ENCODE measurements at places on chromosomes 3 and 15.

- peak; percentile 4 for DNase-seq
Measured at GRCh38 chr3:119700269-119700919, 2.4 kb upstream of the CFAP91 start.

DNA sequence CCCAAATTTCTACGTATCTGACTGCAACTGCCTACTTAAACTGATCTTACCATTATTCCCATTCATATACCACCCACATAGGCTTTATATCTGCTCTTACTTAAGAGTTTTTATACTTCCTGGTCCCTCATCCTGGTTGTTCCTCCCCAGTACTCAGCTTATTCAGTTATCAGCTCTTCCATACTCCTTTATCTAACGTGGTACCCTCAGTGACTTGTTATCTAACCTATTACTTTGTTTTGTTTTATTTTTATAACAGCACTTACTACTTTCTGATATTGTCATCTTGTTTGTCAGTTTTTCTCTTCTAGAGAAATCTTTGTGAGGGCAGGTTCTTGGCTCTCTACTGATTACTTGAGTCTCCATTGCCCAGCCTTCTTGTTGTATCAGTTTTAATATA is 100.6 kb downstream of the ZNF609 start:
- DNase-seq, result no peak

DNA sequence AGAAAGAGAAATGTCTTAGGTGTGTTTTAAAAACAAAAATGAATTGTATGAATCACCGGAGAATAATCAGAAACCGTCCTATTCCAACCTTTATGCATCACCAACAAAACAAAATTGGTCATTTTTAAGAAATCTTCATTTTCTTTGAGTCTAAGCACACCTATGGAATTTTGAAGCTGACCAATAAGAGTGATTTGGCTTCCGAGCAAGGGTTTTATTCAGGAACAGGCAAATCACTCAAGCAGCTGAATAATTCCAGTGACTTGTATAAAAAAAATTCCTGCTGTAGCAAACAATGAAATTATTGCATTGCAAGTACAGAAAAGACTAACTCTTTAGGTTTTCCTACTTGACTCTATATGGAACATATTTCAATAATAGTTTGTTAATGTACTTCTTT is 83.8 kb upstream of the FNDC3B start:
- peak; percentile 47 for DNase-seq

- DNase-seq, result peak; percentile 42
Measured at GRCh38 chr3:59749291-59749690, 699.5 kb upstream of the CFAP20DC start.

GRCh38 chr15:78264304-78265136 is at the start of gene DNAJA4:
Gene DNAJA4, plus strand, starts transcription at chr15:78264562. Its CDS starts 202 bp downstream, at chr15:78264764.
- DNase-seq, result peak; percentile 46

DNA sequence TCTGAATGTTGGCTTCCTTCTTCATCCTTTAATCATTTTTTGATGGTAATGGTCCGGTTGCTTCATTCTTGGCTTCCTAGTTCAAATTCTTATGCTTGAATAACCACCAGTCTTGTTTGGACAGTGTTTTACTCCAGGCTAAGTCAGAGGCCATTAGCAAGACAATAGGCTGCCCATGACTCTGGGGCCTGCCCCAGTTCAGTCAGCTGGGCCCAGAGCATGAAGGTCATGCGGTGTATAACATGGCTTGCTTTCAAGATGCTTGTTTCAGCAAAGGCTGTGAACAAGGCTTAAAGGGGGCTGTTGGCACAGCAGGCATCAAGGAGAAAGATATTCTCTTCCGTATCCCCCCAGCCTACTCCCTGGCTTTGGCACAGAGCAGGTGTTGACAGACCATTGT is 13.7 kb downstream of the TM4SF18 start:
- no peak for DNase-seq

DNA sequence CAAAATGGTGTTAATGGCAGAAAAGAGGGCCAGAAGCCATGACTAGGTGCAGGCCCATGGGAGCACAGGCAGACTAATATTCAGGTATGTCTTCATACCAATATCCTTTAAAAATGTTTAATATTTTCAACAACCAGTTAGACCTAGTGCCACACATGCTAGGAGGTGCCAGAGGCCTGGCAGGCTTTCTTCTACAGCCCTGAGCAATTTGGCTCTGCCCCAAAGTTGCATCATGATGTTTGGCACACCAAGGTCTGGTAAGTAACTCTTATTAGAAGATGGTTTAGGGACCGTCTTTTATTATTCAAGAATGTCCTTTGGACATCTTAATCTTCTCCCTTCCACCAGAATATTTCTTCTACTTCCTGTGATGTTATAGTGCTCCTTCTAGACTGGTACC is 34.8 kb downstream of the MITF start:
- no peak for DNase-seq

GRCh38 chr3:122902326-122902725 is 107.5 kb downstream of the SLC49A4 start:
- DNase-seq, result no peak

DNA sequence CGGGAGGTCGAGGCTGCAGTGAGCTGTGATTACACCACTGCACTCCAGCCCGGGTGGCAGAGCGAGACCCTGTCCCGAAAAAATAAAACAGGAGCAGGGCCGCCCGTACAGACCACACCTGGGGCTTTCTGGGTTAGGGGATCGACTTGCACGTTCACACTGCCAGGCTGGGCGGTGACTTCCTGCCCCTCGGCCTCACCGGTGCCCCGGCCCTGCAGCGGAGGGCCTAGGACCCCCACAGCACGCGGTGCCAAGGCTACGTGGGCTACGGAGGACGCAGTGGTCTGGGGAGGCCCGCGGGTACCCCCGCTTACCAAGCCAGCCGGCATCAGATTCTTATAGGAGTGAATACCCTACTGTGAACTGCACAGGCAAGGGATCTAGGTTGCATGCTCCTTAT is 11.6 kb upstream of the TTC14 start:
- no peak for DNase-seq

DNA sequence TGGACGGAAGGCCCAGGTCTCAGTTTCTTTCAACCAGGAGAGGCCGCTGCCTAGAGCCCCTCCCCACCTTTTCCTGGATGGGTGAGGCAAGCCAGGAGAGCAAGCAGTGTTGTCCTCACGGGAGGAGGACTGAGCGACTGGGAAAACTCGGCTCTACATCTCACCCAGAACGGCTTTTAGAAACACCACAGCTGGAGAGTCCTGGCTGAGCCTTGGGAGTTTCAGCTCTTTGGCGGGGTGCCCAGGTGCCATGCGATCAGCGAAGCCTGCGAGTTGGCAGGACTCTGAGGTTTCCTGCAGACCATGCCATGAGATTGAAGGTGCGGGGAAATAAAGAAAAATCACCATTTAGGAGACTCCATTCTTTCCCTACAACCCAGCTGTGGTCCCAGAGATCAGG is 26.0 kb downstream of the PPCDC start:
- no peak for DNase-seq

DNA sequence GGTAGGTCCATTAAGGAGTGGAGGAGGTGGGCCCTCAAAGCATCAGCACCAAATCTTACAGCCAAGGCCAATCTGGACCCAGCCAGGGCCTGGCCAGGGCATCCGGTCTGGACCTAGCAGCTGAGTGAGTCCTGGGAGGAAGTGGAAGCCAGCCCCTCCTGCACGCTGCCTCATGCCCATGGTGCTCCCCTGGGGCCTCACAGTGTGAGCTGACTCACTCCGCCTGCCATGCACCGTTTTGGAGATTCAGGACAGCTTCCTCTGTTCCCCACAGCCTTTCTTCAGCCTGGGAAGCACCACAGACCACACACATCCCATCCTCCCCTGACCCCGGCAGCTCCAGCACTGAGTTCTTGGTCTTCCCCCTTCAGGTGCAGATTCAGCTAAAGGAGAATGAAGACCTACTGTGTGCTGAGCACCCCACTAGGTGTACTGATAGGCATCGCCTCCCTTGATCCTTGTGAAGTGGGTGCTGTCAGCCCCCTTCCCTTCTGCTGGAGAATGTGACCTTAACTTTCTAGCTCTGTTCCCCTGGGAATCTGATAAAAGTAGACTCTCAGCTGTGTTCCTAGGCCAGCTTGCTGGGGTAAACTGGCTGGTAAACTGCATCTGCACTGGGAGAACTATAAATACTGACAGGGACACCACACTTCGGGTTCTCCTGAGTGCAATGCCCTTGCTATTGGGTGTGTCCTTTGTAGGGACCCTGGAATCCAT is 36.8 kb upstream of the SEC13 start:
- peak; percentile 92 for DNase-seq

- DNase-seq, result no peak
Measured at GRCh38 chr3:138199851-138200250, 12.8 kb downstream of the ARMC8 start.

GRCh38 chr3:126348308-126348920 is 8.8 kb downstream of the KLF15 start:
- no peak for DNase-seq

GRCh38 chr15:98718426-98719136 is 70.2 kb downstream of the IGF1R start:
- DNase-seq, result no peak

DNA sequence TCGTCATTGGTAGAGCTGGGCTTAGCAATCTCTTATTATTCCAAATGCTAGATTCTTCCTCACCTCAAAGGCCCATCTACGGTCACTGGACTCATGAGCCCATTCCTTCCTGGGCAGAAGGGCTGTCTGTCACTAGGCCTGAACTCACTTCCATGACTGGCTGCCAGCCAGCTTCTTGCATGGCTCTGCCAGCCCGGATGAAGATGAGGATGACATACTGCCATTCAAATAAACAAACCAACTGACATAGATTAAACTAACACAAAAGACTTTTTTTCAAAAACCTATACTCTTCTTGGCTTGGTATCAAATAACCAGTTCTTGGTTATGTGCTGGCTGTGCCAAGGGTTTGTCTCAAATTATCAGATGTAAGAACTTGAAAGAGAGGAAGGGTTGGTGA is 23.8 kb downstream of the ISL2 start:
- no peak for DNase-seq

- no peak for DNase-seq
Measured at GRCh38 chr3:78794431-78794830, 973.4 kb downstream of the ROBO1 start.

DNA sequence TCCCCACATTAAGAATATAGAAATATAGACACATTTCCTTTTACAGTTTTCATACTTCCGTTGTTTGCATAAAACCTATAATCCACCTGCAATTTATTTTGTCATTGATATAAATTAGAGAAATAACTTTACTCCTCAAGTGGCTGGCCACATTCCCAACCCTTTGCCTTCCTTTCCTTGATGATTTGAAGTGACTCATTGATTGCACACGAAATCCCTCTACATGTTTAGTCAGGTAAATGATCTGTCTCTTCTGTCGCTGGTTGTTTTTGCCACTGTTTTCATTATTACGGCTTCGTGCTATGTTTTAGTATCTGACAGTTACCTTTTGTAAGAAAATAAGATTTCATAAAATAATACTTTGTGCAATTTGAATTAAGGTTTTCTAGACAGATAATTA is 272.2 kb upstream of the NR2E3 start:
- no peak for DNase-seq

DNA sequence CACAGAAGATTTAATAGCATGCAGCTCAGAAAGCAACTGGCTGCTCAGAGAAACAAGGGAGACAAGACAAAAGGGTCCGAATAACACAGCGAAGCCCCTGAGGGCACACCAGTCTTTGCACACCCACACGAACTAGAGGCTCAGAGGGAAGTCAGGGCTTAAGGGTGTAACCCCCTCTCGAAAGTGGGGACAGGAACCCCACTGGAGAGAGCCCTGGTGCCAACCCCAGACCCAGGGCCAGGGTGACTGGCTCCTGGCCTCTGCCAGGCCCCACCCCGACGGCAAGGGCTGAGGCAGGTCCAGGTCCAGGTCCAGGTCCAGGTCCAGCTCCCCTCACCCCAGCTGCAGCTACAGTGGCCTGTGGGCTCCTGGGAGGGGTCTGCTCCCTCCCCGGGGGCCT is 10.5 kb upstream of the PRR23E start:
- no peak for DNase-seq

GRCh38 chr15:48415036-48415886 is 84.0 kb downstream of the DUT start:
- DNase-seq, result peak; percentile 27

GRCh38 chr3:134342259-134342658 is 32.0 kb downstream of the AMOTL2 start:
- no peak for DNase-seq

DNA sequence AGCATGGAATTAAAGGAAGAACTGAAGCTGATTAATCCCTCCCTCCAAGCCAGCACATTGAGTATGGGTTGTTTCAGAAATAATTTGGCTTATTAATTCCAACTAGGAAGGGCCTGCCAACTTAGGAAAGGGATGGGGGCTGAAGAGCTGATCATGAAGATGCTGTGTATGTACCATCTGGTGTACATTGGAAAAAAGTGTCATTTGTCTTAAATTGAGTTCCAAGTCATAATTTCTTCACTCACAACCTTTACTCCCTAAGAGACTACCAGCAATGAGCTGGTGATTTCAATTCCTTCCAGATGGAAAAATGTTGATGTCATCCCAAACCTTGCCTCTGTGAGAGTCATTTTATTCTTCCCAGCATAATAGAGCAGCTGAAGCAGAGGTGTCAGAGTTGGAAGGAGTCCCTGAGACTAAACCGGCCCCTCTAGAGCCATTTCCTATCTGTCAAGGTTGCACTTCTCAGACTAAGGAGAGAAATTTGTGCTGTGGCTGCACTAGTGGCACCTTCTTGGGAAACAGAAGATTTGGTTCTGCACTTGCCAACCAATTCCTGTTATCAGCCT is 79.4 kb downstream of the GTPBP8 start:
- peak; percentile 84 for DNase-seq

DNA sequence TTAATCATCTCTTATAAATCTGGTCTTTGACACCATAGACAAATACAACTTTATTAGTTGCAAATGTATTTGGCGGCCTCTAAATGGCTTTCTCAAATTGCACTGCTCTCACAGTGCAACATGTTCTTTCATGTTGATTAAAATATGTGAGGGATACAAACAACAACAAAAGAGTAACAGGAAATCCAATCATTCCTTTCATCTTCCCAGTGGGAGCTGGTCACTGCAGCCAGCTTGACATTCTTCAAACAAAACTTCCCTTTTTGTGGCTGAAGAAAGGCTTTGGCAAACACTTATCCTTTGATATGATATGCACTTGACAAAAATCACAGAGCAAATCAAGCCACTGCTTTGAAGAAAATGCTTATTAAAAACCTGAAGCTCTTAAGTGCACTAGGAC is 973.6 kb downstream of the EPHA3 start:
- no peak for DNase-seq

GRCh38 chr15:70195587-70196305 is 98.0 kb upstream of the TLE3 start:
- peak; percentile 81 for DNase-seq

- DNase-seq, result peak; percentile 85
Measured at GRCh38 chr3:187748050-187748481, 2.8 kb upstream of the BCL6 start.

DNA sequence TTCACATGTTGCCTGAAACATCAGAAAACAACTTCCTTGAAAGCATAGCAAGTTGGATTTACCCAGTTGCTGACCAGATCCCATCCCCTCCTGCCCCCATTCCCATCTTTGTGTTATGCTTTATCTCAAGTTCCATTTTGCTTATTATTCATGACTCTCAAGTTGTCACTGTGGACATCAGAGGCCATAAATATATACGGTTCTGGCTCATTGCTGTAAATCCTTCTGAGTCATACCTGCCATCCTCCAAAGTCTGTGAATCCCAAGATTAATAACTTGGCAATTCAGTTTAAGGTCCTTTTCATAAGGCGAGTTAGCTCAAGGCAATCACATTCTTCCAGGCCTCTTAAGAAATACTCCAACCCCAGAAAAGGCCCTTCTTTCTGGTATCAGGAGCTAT is 126.2 kb upstream of the C2CD4B start:
- DNase-seq, result peak; percentile 75
